Stimulated activated CD8-positive, alpha-beta memory T cell treated with anti-CD3 and anti-CD28 coated beads, Interleukin-15, amount 100 ng/mL, for 24 hours (primary cell): ENCODE measurements at places on chromosomes 11 and 22.

DNA sequence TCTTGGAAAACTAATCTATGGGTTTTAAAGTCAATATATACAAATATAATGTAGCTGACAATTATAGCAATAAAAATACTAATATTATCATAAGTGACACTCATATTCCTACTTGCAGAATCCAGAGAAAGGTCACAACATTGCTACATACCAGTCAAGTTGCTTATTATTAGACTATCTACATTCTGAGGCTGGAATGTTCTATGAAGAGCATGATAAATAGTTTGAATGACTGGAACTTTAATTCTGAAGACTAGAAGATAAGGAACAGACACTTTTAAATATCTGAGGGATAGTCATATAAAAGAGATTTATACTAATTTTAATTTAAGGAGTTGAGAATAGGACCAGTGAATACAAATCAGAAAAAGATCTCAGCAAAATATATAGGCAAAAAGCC, 146.0 kb downstream of the GUCY1A2 start:
- no peak for DNase-seq

- DNase-seq = no peak
These were observed 630 bp downstream of the CASP4 start for GRCh38 chr11:104967534-104968354.

DNA sequence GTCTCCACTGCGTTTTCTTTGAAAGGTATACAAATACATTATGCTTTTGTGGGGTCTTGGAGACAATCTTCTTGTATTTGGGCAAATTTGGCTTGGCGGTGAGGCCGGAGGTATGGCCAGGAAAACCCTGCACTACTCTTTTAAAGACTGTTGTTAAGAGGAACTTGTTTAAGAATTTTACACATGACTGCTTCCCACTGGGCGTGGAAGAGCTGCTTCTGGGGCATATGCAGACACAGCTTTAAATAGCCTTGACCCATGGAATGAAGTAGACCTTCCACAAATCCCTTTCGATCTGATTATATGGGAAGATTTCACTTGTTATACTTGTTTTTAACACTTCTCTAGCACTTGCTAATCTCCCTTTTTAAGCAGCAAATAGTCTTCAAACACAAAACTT, 453.6 kb downstream of the MN1 start:
- DNase-seq = no peak

GRCh38 chr22:49151256-49152126, 676.2 kb downstream of the BRD1 start:
- no peak for DNase-seq

DNA sequence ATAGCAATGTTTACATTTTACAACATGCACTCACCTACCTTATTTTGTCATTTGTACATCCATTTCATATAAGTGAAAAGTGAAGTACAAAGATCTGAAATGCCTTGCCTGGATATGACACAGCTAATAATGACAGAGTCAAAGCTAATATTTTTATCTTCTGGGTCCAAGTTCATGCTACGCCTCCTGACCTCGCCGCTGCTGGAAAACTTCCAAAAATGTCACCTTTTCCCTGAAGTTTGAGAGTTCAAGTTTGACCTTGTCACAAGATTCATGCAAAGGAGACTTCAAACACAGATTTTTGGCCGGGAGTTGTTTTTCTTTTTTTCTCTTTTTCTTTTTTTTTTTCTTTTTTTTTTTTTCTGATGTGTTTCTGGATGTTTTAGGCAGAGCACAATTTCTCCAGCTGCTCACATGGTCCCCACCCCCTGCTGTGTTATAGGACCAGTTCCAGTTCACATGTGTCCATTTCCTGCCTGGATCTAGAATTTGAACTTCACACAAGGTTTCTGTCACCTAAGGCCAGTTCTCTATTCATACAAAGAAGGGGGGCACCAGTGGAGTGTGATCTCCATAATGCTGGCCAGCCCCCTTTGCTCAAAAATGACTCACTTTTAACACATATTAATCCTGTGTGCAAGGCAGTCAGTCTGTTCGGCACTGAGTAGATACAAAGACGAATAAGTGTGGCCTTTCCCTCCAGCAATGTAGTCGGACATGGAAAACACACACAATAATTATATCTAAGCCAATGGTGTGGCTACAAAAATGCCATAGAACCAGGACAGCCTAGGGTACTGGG, 546.8 kb downstream of the BUD13 start:
- no peak for DNase-seq
